ENCODE measurements at places on chromosomes 4 and X.

- DNase-seq, result no peak
Observed at GRCh38 chr4:9384126-9384525, 21.2 kb downstream of the USP17L30 start.

GRCh38 chr4:63578383-63578782 is 830.9 kb downstream of the TECRL start:
- DNase-seq, result no peak

GRCh38 chr4:54277691-54278090 is 48.6 kb downstream of the PDGFRA start:
- DNase-seq, result no peak

DNA sequence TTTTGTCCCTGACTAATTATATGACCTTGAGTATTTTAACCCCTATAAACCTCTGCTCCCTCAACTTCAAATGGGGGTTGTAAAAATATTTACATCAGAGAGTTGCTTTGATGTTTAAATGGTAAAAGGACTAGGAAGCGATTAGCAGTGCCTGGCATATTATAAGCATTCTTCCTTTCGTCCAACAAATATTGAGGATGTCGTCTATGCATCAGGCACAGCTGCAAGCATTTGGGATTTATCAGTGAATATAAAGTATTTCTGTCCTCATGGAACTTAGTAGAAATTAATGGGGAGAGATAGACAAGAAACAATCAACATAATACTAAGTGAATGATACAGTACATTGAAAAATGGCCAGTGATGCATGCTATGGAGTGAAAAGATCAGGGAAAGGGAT is 115.5 kb upstream of the EDNRA start:
- DNase-seq, result no peak

DNA sequence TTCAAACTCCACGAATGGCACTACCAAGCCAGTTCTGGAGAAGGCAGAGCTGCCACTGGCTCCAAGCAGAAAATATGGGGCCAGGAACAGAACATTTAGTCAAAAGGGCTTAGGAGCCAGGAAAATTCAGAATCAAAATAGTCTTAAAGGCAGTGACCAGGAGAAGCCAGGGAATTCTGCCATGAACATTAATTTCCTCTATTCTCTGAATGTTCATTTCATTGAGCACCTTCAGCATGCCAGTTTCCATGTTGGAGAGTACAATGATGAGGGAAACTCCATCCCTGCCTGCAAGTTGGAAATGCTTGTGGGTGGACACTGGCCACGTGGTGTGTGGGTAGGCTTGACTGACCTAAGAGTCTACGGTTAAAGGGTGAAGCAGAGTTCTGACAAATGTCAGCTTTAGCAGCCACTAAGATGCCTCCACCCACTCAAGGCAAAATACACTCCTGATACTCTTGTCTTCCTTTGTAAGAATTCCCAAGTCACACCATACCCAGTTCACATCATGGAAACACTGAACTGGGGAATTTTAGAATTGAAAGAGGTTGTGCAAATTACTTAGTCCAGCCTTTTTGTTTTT is 190.1 kb upstream of the C1QTNF7 start:
- DNase-seq, result no peak

- no peak for DNase-seq
Observed at GRCh38 chrX:23820235-23820782, 37.3 kb downstream of the SAT1 start.

DNA sequence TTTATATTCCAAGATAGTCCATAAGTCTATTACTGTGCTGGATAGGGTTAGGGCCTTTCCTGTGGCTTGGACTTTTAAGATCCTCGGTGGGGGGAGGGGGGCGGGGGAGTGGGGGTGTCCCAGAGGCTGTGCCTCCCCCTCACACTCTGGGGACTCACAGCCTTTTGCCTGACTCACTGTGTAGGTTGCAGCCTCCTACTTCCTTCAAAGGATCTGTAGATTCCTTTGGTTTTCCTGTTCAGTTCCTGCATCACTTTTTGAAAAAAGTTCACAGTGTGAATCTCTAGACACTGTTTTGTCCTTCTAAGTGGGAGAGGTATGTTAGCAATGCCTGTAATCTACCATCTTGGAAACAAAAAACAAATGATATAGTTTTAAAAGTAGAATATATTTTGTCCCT is 999.9 kb downstream of the GLUD2 start:
- no peak for DNase-seq

GRCh38 chrX:154126101-154126500 is 17.9 kb upstream of the OPN1LW start:
- DNase-seq, result no peak

- no peak for DNase-seq
Observed at GRCh38 chr4:154623436-154623835, 11.0 kb upstream of the FGG start.

DNA sequence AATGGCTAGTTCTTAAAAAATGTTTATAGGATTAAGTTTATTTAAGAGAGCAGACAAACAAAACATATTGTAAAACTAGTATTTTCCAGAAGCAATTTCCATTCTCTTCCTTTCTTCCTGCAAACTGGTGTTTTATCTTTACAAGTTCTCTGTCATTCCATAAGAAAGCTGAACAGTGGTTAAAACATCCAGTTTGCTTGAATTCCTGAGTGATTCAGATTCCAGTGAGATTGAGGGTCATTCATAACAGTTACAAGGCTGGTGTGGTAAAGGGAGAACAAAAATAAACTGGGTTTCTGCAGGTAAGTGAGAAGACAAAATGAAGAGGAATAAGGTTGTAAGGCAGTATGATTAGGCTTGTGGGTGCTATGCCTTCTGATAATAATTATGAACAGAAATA is 544.8 kb upstream of the DIPK2B start:
- no peak for DNase-seq

DNA sequence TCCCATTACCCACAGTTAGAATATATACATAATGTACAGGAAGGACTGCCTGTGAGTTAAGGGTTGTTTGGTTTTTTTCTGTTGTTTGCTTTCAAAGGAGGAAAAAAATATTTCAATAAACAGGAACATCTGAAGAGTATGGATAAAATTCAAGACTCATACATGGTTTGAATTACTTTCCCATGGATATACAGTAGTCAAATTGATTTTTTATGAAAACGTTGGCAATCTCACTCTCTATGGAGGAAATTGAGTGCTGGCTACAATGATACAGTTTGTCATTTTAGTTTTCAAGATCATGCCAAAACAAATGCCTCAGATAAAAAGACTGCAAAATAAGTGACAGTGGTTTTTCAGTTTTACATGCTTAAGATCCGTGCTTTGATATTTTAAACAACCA is 116.6 kb downstream of the SH3RF1 start:
- DNase-seq, result no peak

DNA sequence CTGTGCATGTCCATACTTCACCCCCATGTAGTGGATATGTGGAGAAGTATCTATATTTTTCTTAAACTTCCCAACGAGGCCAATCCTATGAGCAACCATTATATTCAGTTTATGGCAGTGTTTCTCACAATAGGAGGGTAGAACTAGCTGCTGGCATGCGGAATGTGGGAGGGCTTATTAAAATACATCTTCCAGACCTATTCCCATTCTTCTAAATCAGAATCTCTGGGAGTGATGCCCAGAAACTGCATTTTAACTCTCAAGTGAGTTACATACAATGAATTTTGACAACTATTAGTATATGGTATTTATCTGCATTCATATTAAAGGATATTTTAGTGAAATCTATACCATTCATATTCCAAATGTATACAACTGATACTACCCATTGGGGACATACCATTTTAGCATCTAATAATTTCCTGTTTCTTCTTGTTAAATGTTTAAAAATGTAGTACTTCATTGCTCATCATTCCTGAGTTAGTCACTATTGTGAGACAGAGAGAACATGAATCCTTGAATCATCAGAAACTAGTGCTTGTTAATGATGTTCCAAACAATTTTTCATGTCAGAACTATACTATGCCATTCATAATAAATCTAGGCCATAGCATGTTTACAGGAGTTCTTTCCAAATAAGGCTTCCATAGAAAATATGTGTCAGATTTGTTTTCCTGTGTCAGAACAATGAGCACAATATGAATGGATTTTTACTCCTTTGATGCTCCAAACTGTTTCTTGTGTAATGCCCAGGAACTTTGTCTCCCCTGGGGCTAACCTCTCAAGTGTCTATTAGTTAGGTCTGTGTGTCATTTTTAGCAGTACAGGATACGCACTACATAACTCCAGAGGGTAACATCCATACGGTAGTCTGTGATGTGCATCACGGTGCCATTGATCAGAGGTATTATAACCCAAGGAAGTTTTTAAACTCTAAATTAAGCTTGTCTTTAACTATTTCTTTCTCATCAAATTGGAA is 198.8 kb upstream of the BMP3 start:
- DNase-seq, result no peak

- no peak for DNase-seq
Observed at GRCh38 chrX:9610771-9611392, 146.0 kb downstream of the TBL1X start.

- no peak for DNase-seq
Observed at GRCh38 chrX:31217084-31217483, 145.2 kb upstream of the FTHL17 start.

- no peak for DNase-seq
Observed at GRCh38 chr4:166501941-166502382, 628.9 kb downstream of the TLL1 start.

GRCh38 chrX:34877436-34877835 is 65.2 kb upstream of the FAM47B start:
- DNase-seq, result no peak

GRCh38 chr4:78732332-78733104 is 43.6 kb upstream of the BMP2K start:
- DNase-seq, result no peak

DNA sequence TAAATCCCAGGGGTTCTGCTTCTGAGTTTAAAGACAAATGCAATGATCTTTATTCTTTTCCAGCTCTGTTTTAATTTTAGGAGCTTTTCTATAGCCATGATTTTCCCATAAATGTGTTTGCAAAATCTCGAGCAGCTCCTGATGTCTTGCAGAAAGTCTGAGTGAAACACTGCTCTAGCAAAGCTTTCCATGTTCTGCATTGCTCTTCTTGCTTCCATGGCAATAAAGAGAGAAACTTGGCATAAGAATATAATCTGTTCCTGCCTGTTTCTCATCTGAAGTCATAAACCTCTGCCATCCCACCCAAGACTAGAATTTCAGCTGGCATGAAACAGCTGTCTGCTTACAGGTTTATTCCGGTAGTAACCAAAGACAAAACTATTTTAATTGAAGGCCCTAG is 254.5 kb downstream of the SPRY1 start:
- no peak for DNase-seq
